ENCODE measurements at places on chromosomes 7 and 10.

DNA sequence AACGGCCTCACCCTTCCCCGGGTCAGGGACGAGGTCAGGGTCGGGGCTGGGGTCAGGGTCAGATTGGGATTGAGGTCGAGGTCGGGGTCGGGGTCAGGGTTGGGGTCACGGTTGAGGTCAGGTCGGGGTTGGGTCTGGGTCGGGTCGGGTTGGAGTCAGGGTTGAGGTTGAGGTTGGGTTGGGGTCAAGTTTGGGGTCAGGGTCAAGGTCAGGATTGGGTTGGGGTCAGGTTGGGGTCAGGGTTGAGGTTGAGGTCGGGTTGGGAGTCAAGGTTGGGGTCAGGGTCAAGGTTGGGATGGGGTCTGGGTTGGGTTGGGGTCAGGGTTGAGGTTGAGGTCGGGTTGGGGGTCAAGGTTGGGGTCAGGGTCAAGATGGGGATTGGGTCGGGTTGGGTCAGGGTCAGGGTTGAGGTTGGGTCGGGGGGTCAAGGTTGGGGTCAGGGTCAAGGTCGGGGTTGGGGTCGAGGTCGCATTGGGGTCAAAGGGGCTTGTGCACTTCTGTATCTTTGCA is 131.4 kb downstream of the VIPR2 start:
- DNase-seq: no peak

DNA sequence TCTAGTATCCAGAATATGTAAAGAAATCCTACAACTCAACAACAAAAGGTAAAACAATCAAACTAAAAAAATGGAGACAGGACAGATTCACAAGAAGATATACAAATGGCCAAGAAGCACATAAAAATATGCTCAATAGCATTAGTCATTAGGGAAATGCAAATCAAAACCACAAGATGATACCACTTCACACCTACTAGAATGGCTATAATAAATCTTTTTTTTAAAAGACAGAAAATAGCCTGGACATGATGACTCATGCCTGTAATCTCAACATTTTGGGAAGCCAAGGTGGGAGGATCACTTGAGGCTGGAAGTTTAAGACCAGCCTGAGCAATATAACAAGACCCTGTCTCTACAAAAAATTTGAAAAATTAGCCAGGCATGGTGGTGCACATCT is 27.9 kb upstream of the CHCHD3 start:
- no peak for DNase-seq

- DNase-seq: no peak
Observed at GRCh38 chr10:1754506-1755153, 17.3 kb upstream of the ADARB2 start.

DNA sequence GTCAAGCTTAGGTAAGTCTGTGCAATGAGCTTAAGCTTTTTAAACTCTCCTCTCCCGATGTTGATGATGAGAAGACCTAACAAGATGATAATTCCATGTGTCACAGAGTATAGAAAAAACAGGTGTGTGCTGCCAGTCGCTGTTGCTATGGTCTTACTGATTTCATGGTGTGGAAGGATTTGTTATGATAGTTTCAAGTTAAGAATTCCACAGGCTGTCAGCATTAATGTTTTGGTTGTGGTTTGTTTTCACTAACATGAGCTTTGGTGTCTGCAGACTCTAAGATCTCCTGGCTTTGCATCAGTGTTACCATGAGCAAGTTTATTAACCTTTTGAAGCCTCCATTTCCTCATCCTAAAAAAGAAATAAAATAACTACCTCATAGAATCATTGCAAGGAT is 123.7 kb downstream of the NSUN6 start:
- DNase-seq: no peak

DNA sequence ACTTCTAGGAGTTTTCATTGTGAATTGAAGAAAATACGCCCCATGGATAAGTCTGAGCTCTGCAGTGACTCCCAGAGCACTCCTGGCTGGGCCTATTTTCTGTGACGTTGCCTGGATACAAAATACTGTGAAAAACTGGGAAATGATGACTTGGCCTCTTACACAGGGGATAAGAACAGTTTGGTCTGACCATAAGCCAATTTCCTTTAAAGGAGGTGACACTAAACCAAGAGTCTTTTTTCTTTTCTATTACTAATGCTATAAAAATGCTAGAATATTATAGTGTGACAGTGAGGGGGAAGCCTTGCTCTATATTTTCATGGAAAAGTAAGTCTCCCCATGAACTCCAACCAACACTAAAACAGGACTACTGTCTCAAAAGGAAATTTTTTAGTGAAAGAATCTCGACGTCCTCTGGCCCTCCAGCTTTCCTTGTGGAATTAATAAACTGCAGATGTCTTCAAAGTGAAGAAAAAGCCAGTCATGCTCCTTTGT is 45.5 kb downstream of the MYOF start:
- DNase-seq: no peak

- no peak for DNase-seq
Observed at GRCh38 chr10:109019001-109019424, 904.3 kb downstream of the XPNPEP1 start.
